ENCODE measurements at places on chromosomes 12 and 14.

DNA sequence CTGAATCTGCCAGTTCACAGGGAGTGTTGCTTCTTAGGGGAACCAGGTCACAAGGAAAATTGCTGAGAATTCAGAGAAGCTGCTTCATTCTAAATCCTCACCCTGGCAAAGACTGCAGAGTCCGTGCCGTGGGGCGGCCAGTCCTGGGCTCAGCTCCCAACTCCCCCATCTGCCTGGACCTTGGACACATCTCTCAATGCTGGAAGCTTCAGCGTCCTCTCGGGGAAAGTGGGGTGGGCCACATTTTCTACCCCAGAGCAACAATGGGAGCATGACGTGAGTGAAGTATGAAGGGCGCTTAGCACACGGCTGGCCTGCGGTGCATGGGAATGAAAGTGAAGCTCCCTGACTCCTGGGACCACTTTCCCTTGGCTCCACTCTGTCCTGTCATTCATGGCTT lies 31.2 kb downstream of the HVCN1 start:
- peaks cover 7% of the 10 kb centered on the region for H3K4me1 ChIP-seq
- no peak overlapping the region for H3K4me3 ChIP-seq
- peaks cover 12% of the 10 kb centered on the region for H3K36me3 ChIP-seq

DNA sequence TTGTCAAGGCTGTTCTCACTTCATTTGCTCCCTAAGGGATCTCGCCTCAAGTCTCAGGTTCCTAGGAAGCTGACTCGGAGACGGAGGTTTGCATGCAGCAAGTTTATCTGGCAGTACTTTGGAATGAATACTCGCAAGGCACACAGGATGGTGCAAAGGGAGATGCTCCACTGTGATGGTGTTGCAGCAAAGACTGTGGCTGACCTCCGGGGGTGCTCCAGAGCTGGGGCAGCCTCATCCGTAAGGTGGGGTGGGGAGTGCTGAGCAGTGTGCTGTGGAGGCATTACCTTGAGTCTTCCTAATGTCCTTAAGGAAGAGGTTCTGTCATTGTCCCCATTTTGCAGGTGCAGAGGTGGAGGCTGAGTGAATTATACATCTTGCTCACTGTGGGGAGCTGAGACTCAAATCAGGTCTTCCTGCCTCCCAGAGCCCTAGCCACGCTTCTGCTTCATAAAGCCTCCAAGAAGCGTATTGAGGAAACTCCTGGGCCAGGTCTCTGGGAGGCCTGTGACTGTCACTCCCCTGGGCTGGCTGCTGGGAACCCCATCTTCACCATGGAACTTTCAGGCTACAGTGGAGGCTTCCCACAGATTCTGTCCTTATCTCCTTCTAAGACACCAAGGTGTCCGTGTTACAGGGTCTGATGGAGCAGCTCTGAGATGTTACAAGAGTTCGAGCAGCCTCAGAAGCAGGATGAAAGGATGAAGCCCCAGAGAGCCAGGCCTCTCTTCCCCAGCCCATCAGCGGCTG lies 39.5 kb downstream of the GALNT16 start:
- DNase-seq = no peak
- H3K4me3 ChIP-seq = no peak overlapping the region
- H3K36me3 ChIP-seq = no peaks in the 10 kb centered on the region
- no peaks in the 10 kb centered on the region for H3K27me3 ChIP-seq
- no peak overlapping the region for H3K27ac ChIP-seq

DNA sequence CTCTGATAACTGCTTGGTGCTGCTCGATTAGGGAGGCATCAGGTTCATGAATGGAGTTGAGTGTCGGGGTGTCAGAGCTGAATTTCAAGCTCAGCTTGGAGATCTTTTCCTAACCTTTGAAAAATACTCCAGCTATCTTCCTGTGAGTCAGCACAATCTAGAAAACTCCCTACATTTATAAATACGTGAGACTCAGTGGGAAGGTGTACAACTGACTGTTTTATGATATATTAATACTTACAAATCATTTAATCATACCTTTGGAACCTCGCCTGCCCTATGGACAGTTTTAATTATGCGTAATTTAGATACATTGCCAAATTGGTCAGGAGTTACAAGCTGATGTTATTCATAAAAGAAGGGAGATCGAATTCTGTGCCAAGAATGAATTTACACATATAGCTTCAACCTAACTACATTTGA lies 961 bp downstream of the CMAS start:
- no peak for DNase-seq
- H3K36me3 ChIP-seq = no peaks in the 10 kb centered on the region
- H3K4me3 ChIP-seq = peak overlapping the region; percentile 84
- peak overlapping the region; percentile 95 for H3K27ac ChIP-seq
- peaks cover 48% of the 10 kb centered on the region for H3K4me1 ChIP-seq
- no peaks in the 10 kb centered on the region for H3K27me3 ChIP-seq

DNA sequence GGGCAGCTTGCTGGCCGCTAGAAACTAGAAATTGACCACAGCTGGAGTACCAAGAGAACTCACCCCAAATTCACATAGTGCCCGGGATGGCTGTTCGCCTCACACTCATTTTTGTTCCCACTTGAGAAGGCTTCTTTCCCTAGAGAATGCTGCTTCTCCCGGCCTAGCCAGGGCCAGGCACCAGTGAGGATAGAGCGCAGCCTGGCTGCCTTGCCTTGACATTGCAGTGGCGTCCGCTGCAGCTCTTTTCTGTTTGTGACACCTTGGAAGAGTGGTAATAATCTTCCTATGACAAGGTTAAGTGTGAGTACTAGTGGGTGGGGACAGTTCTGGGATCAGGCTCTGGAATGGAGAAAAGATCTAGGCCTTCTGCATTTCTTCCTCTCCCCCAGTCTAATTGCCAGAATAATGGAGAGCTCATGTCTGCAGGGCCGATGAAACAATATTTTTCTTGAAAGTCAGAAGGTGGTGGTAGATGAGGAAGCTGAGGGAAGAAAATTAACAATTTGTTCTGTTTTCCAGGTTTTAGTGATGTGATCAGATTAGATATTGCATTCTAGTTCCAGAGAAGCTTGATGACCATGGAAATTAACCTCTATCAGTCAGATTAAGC lies 3.7 kb downstream of the TMEM253 start:
- no peaks in the 10 kb centered on the region for H3K36me3 ChIP-seq
- H3K27ac ChIP-seq = peak overlapping the region; percentile 98
- no peaks in the 10 kb centered on the region for H3K27me3 ChIP-seq

DNA sequence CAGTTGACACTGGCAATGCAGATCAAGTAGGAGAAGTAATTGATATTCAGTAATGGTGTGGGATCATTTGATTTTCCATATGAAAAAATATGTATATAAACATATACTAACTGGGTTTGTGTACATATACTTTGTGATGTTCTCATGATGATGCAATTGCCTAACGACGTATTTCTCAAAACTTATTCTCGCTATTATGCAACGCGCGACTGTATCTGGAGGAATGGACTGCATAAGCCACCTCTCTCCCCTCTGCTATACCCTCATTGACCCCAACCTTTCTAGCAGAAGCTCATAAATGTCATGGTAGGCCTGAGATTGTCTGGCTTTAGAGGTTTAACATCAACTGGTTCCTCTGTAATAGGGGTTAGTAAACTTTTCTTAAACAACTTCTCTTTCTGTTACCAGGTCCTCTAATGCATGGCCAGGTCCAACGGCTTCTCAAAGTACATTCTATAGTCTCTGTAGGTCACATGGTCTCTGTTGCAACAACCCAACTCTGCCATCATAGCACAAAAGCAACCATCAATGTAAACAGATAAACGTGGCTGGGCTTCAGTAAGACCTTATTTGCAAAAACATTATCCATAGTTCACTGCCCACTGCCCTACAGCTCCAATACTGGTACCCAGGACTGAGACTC lies 59.3 kb downstream of the FOXN3 start:
- H3K4me3 ChIP-seq = no peak overlapping the region
- H3K4me1 ChIP-seq = peaks cover 27% of the 10 kb centered on the region
- DNase-seq = no peak
- no peak overlapping the region for H3K27ac ChIP-seq
- no peaks in the 10 kb centered on the region for H3K36me3 ChIP-seq
- H3K27me3 ChIP-seq = no peaks in the 10 kb centered on the region

GRCh38 chr12:99087278-99087677 lies 442.2 kb downstream of the APAF1 start:
- H3K27ac ChIP-seq = no peak overlapping the region
- no peak overlapping the region for H3K4me3 ChIP-seq
- no peaks in the 10 kb centered on the region for H3K4me1 ChIP-seq
- no peaks in the 10 kb centered on the region for H3K27me3 ChIP-seq

- no peaks in the 10 kb centered on the region for H3K27me3 ChIP-seq
- no peak for DNase-seq
- no peaks in the 10 kb centered on the region for H3K36me3 ChIP-seq
- H3K4me3 ChIP-seq = no peak overlapping the region
- H3K4me1 ChIP-seq = peaks cover 21% of the 10 kb centered on the region
- H3K27ac ChIP-seq = no peak overlapping the region
Observed at GRCh38 chr12:117330441-117331113, 30.8 kb downstream of the NOS1 start.

DNA sequence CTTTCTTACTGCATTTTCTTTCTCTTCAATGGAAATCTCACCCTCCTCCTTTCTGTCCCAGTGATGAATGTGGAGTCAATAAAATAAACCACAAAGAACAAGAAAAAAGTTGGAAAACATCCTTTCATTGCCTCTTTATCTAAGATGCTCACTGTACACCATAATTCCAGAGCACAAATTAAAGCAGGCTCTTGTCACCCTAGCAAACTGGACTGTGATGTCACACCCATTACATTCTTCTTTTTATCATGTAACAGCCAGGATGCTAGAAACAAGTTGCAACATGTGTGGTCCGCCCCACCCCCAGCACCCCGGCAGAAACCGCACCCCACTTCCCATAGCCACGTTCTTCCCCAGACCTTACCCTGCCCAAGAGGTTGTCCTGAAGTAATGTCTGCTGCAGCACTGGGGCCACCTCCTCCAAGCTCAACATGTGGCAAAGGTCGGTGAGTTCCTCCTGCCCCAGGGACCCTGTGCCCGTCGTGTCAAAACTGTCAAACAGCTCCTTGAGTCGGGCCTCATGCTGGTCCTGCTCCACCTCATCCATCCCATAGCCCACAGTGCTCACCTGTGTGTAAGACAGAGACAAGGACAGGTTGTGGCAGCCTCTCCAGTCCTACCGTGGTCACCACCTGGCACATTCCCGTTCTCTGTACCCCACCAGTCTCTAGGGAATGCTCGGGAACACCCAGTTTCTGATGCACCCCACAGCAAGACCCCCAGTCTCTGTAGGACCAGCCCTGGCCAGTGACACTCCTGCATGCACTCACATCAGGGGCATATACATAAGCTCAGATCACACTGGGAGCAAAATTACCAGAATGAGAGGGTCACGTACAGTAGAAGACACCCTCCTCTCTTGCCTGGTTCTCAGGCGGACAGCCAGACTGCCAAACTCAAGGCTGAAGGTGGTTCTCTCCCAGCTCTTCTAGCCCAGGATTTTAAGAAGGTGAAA lies 9.2 kb downstream of the NIN start:
- H3K36me3 ChIP-seq = no peaks in the 10 kb centered on the region
- H3K27me3 ChIP-seq = no peaks in the 10 kb centered on the region
- H3K4me3 ChIP-seq = no peak overlapping the region
- H3K4me1 ChIP-seq = peaks cover 59% of the 10 kb centered on the region
- DNase-seq = peak; percentile 88
- H3K27ac ChIP-seq = no peak overlapping the region

Data from esophagus muscularis mucosa (tissue), 4 donors.